ENCODE measurements at places on chromosomes 7 and 10. TPM values are rescaled to one million over a fixed set of nuclear protein-coding genes. Genes with fewer than 3 reads are reported as not detected.

DNA sequence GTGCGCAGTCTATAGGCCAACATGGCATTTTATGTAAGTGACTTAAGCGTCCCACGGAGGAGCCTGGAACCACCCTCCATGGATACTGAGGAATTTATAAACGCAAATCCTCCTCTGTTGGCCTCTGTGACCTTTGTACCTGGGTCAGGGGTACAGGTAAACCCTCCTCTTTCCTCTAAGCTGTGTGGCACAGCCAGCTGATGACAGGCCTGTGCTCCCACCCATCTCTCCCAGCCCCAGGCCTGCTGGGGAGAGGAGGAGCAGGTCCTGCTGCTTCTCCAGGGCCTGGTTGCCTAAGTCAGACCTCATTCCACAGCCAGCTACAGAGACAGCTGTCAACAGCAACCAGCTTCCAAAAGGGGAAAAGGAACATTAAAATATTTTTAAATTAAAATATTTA lies 5.0 kb downstream of the AVPI1 start:
- no peak for DNase-seq
- H3K4me3 ChIP-seq, result no peak overlapping the region
- no peaks in the 10 kb centered on the region for H3K27me3 ChIP-seq
- peaks cover 2% of the 10 kb centered on the region for H3K36me3 ChIP-seq
- H3K27ac ChIP-seq, result no peak overlapping the region

DNA sequence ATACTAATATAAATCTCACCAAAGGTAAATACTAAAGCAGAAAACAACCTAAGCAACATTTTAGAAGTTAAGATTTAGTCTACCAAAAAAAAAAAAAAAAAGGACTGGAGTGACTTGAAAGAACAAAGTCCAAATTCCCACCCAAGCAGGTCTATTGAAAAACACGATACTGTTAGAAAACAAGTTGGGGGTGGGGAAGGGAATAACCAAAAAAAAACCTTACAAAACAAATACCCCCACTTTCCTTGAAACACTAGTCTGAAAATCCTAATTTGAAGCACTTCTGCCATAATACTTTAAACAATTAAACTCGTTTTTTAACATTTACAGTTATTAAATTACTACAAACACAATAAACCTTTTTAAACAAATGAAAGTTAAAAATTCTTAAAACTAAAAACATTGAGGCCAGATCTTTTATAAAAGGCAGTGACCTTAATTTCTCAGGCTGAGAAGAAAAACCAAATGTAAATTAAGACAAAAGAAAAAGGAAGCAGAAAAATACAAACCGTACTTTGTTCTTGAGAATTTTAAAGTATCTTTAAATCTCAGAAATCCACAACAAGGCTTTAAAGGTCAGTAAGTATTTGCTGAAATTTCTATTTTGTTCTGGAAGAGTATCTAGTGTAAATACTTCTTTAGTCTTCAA lies 135.1 kb downstream of the NRBF2 start:
- no peak for DNase-seq
- peak overlapping the region; percentile 98 for H3K27ac ChIP-seq
- H3K4me1 ChIP-seq, result peaks cover 15% of the 10 kb centered on the region
- H3K27me3 ChIP-seq, result no peaks in the 10 kb centered on the region
- peak overlapping the region; percentile 86 for H3K4me3 ChIP-seq
- no peaks in the 10 kb centered on the region for H3K36me3 ChIP-seq

DNA sequence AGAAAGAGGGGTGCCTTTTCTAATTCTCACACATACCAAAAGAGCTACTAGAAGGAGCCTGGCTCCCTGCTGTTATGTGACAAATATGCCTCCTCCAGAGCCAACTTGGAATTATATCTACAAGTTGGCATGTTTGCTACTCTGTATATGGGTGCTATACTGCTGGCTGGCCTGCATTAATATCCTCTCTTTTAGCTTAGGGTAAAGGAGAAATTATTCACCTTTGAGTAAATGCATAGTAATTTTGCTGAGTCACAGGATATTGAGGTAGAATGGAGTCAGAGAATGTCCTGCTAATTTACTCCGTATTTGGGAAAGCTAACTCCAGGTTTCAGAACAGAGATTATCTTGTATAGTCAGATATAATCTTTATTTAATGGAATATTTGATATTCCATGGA lies 24.2 kb upstream of the LIPN start:
- DNase-seq, result no peak
- no peak overlapping the region for H3K4me3 ChIP-seq
- H3K27ac ChIP-seq, result no peak overlapping the region

- no peak overlapping the region for H3K4me3 ChIP-seq
- H3K4me1 ChIP-seq, result peaks cover 8% of the 10 kb centered on the region
- H3K27ac ChIP-seq, result no peak overlapping the region
- no peaks in the 10 kb centered on the region for H3K36me3 ChIP-seq
- no peaks in the 10 kb centered on the region for H3K27me3 ChIP-seq
These were observed 9.7 kb downstream of the CREM start for GRCh38 chr10:35136263-35136815.

Gene CFAP58
- 0.21 TPM for total RNA-seq

Gene IFRD1
- total RNA-seq, result 47.6 TPM

- H3K27me3 ChIP-seq, result peaks cover 7% of the 10 kb centered on the region
- H3K4me3 ChIP-seq, result no peak overlapping the region
- no peaks in the 10 kb centered on the region for H3K4me1 ChIP-seq
- no peak for DNase-seq
These were observed 146.4 kb downstream of the RPS24 start for GRCh38 chr10:78179886-78180705.

GRCh38 chr10:52571516-52572182 lies 200.9 kb downstream of the MBL2 start:
- H3K4me1 ChIP-seq, result no peaks in the 10 kb centered on the region
- H3K36me3 ChIP-seq, result no peaks in the 10 kb centered on the region
- DNase-seq, result no peak
- H3K4me3 ChIP-seq, result no peak overlapping the region

- no peaks in the 10 kb centered on the region for H3K27me3 ChIP-seq
- no peak for DNase-seq
- H3K4me3 ChIP-seq, result no peak overlapping the region
- H3K4me1 ChIP-seq, result no peaks in the 10 kb centered on the region
These were observed 486.5 kb downstream of the CALN1 start for GRCh38 chr7:71925663-71926062.

Gene SLC29A3
- 1.2 TPM for total RNA-seq

- H3K4me3 ChIP-seq, result no peak overlapping the region
- no peaks in the 10 kb centered on the region for H3K4me1 ChIP-seq
- no peak overlapping the region for H3K27ac ChIP-seq
- no peaks in the 10 kb centered on the region for H3K36me3 ChIP-seq
- no peaks in the 10 kb centered on the region for H3K27me3 ChIP-seq
These were observed 44.9 kb downstream of the ANXA8 start for GRCh38 chr10:47438857-47439474.

Gene LRRC4
- 5.0 TPM for total RNA-seq

DNA sequence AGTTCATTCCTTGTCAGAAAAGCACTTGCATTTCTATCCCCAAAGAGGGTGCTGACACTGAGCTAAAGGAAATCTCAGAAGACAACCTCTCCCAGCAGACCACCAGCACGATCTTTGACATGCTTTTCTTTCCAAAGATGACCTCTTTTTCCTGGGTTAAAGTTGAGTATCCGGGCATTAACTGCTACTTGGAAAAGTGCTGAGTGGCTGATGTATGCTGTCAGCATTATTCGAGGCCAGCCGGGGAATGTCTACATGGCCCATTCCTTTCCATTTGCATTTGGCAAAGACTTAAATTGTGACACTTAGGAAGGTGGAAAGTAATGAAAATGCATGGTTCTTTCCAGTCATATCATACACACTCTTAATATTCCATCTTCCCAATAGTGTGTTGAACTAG lies 90.6 kb upstream of the SKAP2 start:
- H3K36me3 ChIP-seq, result no peaks in the 10 kb centered on the region
- no peak overlapping the region for H3K27ac ChIP-seq
- no peaks in the 10 kb centered on the region for H3K4me1 ChIP-seq
- no peak overlapping the region for H3K4me3 ChIP-seq

DNA sequence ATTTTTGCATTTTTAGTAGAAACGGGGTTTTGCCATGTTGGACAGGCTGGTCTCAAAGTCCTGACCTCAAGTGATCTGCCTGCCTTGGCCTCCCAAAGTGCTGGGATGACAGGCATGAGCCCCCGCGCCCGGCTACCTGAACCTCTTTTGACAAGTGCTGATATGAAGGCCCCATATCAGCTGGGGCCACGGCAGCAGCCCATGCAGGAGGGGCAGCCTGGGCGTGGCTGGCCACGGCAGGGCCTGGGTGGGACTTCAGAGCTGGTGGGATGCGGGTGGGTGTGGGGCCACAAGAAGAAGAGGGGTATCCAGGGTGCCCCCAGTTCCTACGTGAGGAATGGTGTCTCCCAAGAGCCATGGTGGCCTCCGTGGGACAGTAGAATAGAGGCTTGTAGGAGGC lies 6.9 kb downstream of the LRRC27 start:
- no peak overlapping the region for H3K4me3 ChIP-seq
- no peak for DNase-seq
- no peak overlapping the region for H3K27ac ChIP-seq
- no peaks in the 10 kb centered on the region for H3K4me1 ChIP-seq
- no peaks in the 10 kb centered on the region for H3K27me3 ChIP-seq

DNA sequence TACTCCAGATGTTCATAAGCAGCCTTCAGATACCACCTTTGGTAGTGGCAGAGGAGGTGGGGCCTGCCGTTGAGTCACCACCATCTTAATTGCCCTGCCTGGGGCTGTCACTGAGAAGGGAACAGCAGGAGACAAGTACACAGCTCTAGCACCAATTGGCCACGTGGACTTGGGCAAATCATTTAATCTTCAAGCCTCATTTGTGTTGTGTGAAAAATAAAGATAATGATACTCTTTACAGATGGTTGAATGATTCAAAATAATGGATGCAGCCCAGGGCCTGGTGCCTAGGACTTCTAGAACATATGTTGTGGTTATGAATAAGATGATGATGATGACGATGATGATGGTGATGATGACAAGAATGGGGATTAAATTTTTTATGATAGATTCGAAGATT lies 111.9 kb upstream of the ADAM12 start:
- no peak overlapping the region for H3K27ac ChIP-seq
- H3K4me1 ChIP-seq, result no peaks in the 10 kb centered on the region
- no peak for DNase-seq
- H3K36me3 ChIP-seq, result no peaks in the 10 kb centered on the region
- no peak overlapping the region for H3K4me3 ChIP-seq

- no peak overlapping the region for H3K4me3 ChIP-seq
- no peaks in the 10 kb centered on the region for H3K36me3 ChIP-seq
- no peak overlapping the region for H3K27ac ChIP-seq
- H3K27me3 ChIP-seq, result no peaks in the 10 kb centered on the region
- DNase-seq, result no peak
- peaks cover 31% of the 10 kb centered on the region for H3K4me1 ChIP-seq
These were observed 3.5 kb upstream of the ADIRF start for GRCh38 chr10:86964847-86965190.

DNA sequence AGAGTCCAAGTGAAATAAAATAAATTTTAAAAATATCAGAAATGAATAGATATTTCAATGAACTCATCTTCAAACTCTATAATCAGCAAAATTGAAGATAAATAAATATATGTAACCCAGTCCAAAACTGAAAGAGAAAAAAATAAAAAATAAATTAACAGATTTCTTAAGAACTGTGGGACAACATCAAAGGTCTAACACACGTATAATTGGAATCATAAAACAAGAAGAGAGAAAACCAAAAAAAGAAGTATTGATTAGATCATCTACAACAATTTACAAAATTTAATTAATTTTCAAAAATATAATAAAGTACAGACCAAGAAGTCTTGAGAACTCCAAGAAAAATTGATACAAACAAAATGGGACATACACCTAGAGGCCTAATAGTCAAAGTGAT lies 625.8 kb upstream of the SORCS1 start:
- no peaks in the 10 kb centered on the region for H3K36me3 ChIP-seq
- no peak overlapping the region for H3K4me3 ChIP-seq
- no peak for DNase-seq
- H3K27me3 ChIP-seq, result no peaks in the 10 kb centered on the region
- H3K27ac ChIP-seq, result no peak overlapping the region

GRCh38 chr10:34260904-34261303 lies 554.2 kb downstream of the PARD3 start:
- no peaks in the 10 kb centered on the region for H3K36me3 ChIP-seq
- H3K27me3 ChIP-seq, result no peaks in the 10 kb centered on the region
- no peak overlapping the region for H3K4me3 ChIP-seq
- DNase-seq, result no peak

DNA sequence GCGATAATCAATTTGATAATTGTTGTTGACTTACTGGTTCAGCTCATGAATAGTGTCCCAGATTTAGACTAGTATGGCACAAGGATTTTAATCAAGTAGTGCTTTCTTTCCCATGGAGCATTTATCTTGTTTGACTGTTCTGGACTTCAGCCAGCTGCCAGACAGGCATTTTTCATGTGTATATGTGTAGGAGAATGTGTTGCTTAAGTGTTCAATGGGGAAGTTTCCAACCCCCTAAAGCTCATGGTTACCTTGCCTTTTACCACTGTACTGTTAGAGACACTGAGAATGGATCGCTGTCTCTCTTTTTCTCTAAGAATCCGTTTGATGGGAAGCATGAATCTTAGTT lies 103.9 kb downstream of the LRRC4 start:
- no peak overlapping the region for H3K4me3 ChIP-seq
- no peak overlapping the region for H3K27ac ChIP-seq
- H3K4me1 ChIP-seq, result no peaks in the 10 kb centered on the region
- no peak for DNase-seq
- no peaks in the 10 kb centered on the region for H3K27me3 ChIP-seq

- no peak overlapping the region for H3K27ac ChIP-seq
- no peaks in the 10 kb centered on the region for H3K27me3 ChIP-seq
- no peaks in the 10 kb centered on the region for H3K36me3 ChIP-seq
- no peak overlapping the region for H3K4me3 ChIP-seq
These were observed 28.1 kb upstream of the KNDC1 start for GRCh38 chr10:133131734-133132472.

Gene PRLHR
- not detected for total RNA-seq

DNA sequence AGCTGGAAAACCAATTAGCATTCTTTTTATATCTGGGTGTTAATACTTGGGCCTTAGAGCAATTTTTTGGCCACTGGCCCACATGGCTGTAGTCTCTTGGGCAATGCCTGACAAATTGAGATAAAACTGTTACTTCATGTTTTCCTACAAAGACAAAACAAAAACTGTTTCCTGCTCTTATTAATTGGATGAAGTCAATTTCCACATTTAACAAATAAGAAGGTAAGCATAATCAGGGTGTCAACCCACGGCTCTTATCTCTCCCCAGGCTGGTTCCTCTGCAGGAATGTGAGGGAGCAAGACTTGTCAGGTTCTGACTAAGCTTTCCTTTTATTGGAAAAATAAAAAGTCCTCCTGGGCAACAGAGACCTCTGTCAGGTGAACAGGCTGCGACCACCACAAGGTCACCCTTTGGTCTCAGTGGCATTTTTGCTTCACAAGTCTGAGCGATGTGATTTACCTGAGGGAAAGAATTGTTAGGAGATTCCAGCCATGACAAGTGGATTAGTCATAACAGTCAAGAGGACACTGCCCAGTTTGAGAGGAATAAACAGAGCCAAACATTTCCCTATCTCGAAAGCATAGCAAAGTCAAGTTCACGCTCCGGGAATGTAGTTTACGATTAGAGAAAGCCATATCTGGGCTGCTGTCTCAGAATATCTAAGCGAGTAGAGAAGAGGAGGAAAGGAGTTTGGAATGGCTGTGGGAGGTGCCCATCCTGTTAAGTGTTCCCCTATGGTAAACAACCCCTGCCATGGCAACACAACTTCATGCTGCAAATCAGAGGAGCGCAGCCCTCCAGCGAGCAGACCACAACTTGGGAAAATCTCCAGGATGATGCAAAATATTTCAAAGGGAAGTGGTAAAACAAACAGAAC lies 144.4 kb downstream of the TES start:
- H3K4me3 ChIP-seq, result peak overlapping the region; percentile 27
- H3K4me1 ChIP-seq, result peaks cover 28% of the 10 kb centered on the region
- H3K27ac ChIP-seq, result peak overlapping the region; percentile 75
- H3K36me3 ChIP-seq, result no peaks in the 10 kb centered on the region

Data from psoas muscle (tissue), 8 donors.